ENCODE measurements at places on chromosomes 1 and 21.
A peak's percentile ranks its signal among the peaks of the same experiment; 100 is the strongest.

- DNase-seq = no peak
Observed at GRCh38 chr1:225461533-225462428, 33.9 kb upstream of the LBR start.

DNA sequence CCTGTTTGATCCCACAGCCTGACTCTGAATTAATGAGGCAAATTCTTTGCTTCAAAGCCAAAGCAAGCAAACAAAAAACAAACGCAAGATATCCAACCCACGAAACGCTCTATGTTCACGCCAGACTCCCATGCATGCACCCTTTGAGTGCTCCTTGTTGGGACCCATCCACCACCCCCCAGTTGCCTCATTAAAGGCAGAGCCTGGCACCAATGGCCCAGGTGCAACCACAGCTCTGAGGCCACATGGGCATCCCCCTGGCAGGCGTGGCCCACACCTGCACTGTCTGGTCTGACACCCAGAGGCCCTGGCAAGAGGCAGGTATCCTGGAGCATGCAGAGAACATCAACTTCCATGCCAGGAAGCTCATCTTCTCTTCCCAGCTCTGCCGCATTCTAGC is 1.1 kb upstream of the PADI4 start:
- DNase-seq = no peak

DNA sequence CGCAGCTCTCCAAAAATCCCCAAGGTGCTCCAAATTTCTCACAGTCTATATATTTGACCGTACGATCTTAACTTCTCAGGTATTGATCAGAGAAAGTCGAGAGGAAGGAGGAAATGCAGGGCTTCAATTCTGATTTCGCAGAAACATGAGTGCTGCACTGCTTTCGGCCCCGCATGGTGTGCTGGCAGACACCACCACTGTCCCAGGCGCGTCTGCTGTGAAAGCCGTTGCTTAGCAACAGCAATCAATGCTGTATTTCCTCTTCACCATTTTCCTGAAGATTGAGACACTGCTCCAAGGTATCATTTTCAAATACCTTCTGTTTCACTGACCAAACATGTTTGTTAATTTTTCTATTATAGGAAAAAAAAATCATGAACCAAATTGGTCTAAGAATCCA is 296.3 kb downstream of the SMYD3 start:
- DNase-seq = peak; percentile 59

DNA sequence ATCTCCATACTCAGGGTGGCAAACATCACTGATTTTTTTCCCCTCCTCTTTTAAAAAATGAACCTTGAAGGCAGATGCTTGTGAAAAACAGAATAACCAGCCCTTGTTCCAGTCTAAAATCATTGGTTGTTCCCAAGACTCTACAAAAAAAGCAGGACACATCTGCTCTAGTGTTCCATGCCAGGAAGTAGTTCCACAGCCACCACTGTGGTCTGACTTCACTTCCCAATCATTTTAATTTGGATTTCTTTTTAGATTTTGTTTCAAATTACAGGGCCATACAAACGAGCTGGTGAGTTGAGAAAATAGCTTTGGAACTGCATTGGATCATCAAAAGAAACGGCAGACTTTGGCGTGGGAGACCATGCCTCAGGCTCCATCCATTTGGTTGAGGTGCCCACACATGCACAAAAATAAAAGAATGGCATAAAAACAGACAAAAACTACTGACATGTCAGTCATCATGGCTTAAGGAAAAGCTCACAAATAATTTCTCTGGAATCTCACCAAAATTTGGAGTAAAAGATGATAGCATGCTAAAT is 210.0 kb downstream of the GABPA start:
- DNase-seq = no peak

DNA sequence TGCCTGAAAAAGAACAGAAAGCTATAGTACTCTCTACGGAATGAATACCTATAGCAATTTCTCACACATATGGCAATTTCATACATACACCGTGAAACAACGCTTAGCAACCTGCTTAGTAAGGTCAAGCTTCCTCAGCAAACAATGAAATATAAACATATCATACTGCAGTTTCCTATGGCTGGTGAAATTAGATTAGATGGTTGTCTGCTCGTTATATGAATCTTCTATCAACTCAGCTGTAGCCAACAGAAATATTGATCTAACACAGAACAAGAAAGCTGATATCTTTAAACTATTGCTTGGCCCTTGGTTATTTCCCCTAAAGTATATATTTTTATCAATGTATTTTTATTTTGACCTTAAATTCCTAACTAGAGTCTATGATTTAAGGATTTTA is 187.8 kb downstream of the SLC44A5 start:
- no peak for DNase-seq

GRCh38 chr1:155007251-155007828 is 4.7 kb downstream of the ZBTB7B start:
- no peak for DNase-seq

- no peak for DNase-seq
Observed at GRCh38 chr1:82731216-82731615, 930.5 kb downstream of the ADGRL2 start.
